ENCODE measurements at places on chromosomes 2 and 18. TPM values are rescaled to one million over a fixed set of nuclear protein-coding genes. Genes with fewer than 3 reads are reported as not detected.

The INPP5D gene
- 40.5 TPM for total RNA-seq

The SF3B1 gene
- total RNA-seq: 253 TPM

DNA sequence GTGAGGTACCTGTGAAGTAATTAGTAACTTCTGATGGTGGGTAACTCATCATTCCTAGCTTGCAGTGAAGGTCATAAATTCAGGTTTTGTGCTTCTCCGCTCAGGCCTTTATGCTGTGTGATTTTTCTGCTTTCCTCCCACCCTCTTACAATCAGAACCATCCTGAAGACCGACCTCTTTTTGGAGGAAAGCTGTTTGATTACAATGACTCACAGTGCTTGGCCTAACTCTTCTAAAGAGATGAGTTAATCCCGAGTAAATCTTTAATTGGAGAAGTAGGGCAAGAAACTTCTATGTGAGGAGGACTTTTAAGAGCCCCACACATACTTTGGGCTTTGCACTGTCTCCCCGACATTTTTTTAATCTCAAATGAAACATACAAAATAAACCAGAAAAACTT, 53.1 kb downstream of the TTC27 start:
- DNase-seq: no peak

DNA sequence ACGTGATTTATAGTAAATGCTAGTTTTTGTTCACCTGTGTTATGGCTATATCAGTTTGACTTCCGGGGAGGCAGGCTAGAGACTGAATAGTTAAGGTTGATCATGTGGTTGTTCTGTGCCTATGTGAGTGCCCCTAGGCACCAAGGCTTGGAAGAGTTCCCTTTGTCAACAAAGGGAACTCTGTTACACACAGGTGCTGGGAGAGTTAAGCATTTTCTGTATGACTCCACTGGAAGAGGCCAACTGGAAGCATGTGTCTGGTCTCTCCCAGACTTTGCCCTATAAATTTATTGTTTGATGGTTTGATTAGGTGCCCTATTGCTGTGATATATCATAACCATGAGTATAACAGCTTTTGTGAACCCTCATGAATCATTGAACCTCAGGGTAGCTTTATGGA, 63.8 kb downstream of the ARL6IP6 start:
- DNase-seq: no peak

DNA sequence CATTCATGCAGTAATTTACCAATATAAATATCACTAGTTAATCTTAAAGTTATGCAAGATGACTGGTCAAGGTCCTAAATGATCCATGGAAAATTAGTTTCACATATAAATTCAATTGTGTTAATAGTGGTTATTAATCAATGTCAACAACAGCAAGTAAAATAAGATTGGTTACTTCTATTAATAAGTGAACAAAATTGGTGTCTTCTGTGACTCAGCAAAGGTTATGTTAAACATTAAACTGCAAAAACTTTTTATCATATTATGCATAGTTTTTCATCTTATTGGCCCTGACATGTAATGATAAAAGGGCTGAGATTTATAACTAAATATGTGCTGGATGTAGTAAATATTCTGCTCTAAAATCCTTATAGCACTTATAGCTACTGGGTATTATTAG, 359.0 kb upstream of the UBE2E3 start:
- DNase-seq: no peak

DNA sequence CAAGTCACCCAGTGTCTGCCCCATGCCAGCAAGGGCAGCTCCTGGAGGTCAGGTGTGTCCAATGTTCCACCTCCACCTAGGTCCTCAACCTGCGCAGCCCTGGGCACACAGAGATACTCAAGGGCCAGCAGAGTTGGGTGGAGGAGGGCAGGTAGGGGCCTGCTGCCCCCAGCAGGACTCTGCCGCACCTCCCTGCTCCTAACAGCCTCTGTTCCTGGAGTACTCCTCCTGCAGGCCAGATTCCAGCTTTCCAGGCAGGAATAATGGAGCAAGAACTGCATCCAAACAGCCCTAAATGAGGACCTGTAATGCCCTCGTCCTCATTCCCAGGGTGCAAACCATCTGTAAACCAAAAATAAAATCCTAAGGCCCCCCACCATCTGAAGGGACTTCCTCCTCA, 44.4 kb upstream of the ACAA2 start:
- DNase-seq: no peak

- no peak for DNase-seq
These were observed 3.4 kb upstream of the SP3 start for GRCh38 chr2:173968551-173968950.

DNA sequence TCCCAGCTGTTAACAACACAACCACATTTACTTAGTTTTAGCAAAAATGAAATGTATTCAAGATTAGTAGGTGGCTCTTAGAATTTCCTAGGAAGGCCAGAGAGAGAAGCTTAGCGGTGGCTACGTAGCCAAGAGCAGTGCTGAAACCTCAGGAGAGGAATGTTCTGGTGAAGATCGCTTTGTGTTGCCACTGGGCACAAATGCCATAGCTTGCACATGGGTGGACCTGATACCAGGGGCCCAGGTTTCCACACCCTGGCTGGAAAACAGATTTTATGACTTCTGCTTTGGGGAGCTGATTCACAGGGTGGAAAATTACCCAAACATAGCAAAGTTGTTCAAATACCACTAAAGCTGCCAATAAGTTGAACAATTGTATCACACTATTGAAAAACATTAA, 43.4 kb downstream of the THUMPD2 start:
- no peak for DNase-seq

DNA sequence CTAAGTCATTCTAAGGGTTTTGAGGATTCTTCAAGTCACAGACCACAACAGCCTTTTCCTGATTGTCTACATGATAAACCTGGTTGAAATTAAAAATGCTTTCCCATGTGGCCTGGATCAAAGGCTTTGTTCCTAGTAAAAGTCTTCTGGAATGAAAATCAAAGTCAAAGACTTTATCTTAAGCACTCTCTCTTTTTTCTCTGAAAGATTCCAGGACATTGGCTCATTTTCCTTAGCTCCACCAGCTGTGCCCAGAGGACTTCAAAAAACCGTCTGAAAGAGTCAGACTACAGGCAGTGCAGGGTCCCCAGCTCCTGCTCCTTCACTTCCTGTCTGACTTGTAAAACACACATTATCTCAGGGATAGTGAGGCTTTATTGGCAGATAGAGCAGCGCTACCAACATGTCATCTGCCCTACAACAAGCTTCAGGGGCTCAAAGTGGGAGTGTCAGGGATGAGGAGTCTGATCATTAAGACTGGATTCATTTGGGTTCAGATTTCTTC, 148.2 kb downstream of the ESCO1 start:
- no peak for DNase-seq

GRCh38 chr2:152406119-152406835, 71.3 kb downstream of the FMNL2 start:
- DNase-seq: no peak

DNA sequence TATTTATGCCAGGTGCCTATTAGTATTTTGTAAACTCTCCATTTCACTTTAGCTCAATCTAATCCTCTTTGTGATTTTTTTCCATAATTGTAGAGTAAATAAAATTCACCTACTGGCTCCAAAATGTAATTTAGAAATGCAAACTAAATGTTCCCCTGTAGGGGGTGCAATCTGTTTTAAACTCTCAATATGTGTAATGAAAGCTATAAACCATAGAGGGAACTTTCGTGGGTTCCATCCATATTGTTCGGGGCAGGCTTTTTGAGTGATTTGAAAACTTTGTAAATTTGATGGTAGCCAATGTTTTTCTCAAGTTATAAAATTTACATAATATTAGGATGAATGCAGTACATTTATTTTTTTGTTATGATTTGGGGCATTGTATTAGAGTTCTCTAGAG, 49.4 kb downstream of the TSPYL6 start:
- DNase-seq: no peak

DNA sequence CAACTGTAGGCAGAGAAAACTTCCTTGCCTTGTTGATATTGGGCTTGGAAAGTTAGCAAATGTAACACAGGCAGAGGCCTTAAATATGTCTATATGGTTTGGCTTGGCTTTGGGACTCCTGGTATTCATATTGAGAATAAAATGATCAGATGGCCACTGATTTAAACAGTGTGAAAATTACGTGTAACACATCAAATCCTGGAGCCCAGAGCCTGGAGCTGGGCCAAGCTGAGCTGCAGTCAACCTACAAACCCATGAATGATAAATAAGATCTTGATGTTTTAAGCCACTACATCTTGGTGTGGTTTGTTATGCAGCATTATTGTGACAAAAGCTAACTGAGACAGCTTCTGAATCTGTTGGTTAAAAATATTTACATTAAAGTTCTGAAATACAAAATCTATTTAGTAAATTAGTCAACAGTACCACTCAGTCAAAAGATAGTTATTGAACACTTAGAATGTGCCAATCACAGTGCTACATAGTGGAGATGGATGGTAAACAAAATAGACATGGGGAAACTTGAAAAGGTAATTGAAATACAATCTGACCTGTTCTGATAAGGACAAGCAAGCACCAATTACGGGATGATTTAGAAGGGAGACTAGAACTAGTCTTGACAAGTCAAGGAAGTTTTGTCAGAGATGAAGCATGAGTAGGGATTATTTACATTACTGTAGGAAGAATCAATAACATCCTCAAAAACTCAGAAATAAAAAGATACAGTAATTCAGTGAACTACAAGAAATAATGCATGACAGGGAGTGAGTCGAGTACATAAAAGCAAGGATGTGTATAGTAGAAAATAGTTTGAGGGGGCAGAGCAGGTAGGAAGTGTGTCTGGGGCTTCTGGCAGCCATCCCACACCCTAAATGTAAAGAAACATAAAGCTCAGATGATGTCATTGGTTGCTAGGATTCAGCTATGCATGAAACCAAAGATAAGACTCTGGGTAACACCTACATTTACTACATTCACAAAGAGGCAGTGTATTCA, 157.7 kb downstream of the HNMT start:
- no peak for DNase-seq

GRCh38 chr18:36255072-36255698, 42.3 kb upstream of the FHOD3 start:
- no peak for DNase-seq
